ENCODE measurements at places on chromosomes 6 and 20.

DNA sequence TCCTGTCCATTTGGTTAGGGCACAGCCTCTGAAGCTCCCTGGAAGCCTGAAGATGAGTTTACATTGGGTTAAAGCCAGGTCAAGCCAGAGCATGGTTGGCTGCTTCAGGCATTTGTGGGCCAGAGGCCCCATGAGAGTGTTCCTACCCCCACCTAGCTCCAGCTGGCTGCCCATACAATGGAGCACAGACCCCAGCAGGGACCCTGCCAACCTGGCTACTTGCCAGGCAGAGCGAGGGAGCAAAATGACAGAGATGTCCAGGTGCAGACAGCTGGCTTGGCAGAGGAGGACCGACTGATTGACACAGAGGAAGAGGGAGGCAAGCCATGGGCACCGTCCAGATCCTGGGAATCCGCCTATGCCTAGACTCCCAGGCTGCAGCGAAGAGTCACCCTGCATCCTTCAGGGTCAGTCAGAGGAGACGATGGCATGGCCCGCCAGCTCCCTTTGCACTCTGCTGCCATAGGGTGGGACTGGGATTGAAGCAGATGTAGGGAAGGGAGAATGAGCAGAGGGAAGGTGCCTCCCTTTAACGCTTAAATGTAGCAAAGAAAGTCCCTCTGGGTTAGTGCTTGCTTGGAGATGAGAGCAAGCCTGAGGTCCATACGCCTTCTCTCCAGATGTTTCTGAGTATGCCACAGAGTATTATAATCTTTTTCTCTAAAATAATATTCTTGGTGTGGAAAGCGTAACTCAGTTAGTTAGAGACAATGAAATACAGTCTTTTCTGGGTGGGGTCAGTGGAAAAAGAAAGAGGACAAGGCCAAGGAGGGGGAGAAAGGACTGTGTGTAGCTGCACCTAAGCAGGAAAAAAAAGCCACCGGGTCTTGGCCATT is 77.6 kb upstream of the FYN start:
- DNase-seq = no peak

GRCh38 chr20:34449674-34450592 is 66.3 kb upstream of the DYNLRB1 start:
- no peak for DNase-seq

GRCh38 chr6:106547601-106548453 is 81.5 kb downstream of the RTN4IP1 start:
- peak; percentile 84 for DNase-seq

- no peak for DNase-seq
Measured at GRCh38 chr6:9455864-9456658, 958.8 kb downstream of the TFAP2A start.

DNA sequence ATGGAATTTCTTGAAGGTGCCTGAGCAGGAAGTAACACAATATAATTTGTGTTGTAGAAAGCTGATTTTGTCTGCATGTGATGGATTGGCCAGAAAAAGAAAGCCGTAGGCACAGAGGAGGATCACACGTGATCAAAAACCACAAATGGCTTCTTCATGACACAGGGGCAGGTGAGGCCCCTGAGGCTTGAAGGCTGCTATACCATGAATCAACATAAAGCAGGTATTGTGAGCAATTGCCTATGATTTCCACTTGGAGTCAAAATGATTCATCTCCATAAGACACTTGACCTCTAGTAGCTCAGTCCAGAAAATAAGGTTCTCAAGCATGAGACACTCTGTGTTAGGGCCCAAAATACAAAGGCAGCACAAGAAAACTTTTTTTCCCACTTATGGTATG is 42.4 kb upstream of the EYA4 start:
- peak; percentile 66 for DNase-seq

DNA sequence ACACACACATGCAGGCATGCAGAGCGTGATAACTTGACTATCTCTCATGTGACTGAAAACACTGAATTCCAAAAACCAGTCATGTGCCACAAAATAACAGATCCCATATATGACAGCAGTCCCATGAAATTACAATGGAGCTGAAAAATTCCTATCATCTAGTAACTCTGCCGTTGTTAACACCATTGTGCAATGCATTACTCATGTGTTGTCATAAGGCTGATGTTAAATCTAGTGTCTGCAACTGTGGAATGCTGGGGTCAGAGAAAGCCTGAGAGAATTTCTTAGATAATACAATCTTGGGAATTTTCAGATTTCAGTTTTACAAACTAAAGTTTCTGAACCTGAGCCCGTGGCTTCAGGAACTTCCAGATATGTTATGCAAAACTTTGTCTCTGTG is 70.2 kb downstream of the LYRM4 start:
- peak; percentile 22 for DNase-seq

GRCh38 chr6:84329077-84329476 is 101.6 kb upstream of the CEP162 start:
- DNase-seq = no peak

DNA sequence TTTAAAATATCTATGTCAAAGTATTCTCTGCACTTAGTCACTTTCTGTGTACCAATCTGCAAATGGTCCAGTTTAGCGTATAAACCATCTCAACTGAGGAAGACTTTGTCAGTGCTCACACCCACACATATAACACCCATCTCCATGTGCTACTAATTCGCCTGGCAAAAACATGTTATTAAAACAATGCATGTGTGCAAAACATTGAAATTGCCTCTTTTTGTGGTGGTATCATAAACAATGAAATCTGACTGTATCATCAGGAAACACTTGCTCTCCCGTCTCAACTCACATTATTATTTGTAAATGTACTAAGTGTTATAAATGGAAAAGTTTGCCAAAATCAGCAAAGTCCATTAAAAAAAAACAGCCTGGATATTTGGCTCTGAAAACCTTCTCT is 105.9 kb upstream of the FOXC1 start:
- DNase-seq = no peak

- DNase-seq = no peak
Measured at GRCh38 chr6:76682842-76683241, 610.4 kb upstream of the IMPG1 start.

- DNase-seq = no peak
Measured at GRCh38 chr20:48236000-48236970, 451.0 kb upstream of the SULF2 start.

DNA sequence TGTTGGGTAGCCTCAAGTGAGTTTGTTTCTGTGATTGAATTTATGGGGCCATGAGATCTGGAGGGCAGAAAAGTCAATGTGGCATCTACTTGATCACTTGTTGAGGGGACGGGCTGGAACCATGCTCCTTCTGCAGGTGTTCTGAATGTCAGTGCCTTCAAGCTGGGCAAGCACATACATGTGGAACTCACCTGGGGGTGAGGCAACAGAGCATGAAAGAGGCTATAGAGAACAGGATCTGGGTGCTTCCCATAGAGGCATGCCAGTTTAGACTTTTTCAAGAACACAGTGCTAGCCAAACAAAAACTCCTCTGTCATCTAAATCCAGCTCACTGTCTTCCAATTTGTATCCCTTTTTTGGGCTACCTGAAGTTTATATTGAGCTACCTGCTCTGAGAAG is 77.8 kb upstream of the SLC35B3 start:
- DNase-seq = peak; percentile 14

DNA sequence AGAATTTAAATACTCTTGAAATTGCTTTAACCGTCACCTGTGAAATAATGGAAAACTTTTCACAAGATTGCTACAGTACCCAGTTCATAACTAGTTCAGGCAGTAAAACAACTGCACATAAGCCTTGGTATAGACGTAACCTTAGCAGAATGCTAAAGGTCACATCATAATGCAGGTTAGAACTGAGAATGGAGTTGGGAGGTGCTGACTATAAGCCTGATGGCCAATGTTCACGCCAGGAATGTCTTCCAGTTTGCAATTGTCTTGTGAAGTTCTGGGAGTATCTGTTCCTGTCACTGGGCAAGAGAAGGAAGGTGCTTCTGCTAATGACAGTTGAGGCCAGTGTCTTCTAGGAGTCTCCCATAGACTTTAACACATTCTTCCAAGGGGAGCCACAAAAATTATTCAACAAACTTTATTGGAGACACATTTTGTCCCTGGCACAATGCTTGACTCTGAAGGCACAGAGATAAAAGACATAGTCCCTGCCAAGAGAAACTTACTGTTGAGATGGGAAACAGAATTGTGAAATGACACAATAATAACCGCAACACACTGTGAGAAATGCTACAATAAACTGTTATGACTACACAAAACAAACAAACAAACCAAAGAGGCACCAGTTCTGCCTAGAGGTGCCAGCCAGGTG is 24.6 kb upstream of the CEP162 start:
- no peak for DNase-seq

- DNase-seq = no peak
Measured at GRCh38 chr6:43855247-43855646, 85.2 kb downstream of the VEGFA start.

- no peak for DNase-seq
Measured at GRCh38 chr6:11393713-11394627, 143.6 kb upstream of the TMEM170B start.

GRCh38 chr20:51750037-51750769 is 18.0 kb downstream of the ATP9A start:
- peak; percentile 96 for DNase-seq

- DNase-seq = peak; percentile 74
Measured at GRCh38 chr6:104711371-104711770, 148.3 kb downstream of the HACE1 start.

GRCh38 chr6:7257521-7258230 is 55.3 kb downstream of the SSR1 start:
- no peak for DNase-seq

- DNase-seq = no peak
Measured at GRCh38 chr6:12309070-12309469, 18.9 kb downstream of the EDN1 start.

- no peak for DNase-seq
Measured at GRCh38 chr6:52620906-52621190, 44.0 kb upstream of the TRAM2 start.

GRCh38 chr6:85240787-85241385 is 209.0 kb upstream of the NT5E start:
- no peak for DNase-seq

DNA sequence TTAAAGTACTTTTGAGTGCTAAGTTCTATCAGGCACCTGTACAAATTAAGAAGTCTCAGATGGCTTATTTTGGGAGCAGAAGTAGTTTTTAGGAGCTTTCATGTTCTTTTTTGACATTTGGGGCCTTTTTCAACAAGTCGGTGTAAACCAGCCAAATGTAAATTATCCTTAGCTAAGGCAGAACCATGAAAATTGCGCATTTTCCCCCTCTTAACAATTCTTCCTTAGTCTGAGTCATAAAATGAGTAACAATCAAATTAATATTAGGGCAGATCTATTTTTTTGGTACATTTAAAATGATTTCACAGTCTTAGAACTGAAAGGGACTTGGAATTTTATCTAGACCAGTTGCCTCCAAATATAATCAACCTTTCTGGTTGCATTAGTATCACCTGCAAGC is 87.2 kb downstream of the ANKS1A start:
- no peak for DNase-seq

DNA sequence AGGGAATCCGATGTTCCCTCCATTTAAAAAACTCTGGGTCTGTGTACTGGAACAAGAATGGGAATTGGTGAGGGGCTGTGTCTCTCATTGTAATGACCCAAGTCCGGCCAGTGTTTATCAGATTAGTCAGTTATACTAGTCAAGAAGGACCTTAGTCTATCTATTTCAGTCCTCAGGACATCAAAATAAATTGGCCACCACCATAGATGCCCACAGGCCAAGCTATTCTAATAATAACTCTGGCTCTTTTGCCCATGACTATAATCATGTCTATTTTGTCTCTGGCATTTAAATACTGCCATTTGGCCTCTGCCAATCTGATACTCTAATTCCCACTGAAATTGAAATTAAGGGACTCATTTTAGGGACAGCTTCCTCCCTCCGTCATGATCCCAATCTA is 37.8 kb downstream of the ELOVL4 start:
- no peak for DNase-seq

DNA sequence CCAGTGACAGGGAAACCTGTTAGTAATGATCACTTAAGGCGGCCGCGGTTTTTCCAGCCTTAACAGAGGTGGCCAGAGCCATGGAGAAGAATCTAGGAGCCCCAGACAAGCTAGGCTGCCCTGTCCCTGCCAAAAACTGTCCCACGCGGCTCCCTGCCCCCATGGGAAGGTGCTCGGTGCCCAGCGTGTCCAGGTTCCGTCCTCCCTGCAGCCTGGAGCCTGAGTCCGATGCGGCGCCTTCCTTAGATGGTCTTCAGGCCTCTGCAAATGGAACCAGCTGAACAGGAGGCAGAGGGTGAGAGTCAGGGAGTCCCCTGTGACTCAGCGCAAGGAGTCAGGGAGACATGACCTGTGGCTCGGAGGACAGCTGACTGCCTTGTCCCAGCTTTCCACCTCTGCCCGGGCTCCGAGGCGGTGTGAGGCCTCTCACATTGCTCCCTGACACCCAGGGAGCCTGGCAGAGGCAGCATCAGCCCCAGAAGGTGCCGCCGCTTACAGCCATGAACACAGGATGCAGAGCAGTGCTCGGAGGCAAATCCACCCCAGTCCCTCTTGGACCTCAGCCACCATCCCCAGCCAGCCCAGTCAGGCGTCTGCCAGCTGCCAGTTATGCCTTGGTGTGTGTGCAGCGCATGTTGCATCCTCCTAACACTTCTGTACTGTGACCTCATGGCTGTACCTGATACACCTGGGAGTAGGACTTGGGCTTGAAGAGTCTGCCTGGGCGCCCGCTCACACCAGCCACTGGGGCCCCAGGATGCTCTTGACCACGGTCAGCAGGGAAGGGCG is 377.7 kb downstream of the CDH4 start:
- DNase-seq = no peak

DNA sequence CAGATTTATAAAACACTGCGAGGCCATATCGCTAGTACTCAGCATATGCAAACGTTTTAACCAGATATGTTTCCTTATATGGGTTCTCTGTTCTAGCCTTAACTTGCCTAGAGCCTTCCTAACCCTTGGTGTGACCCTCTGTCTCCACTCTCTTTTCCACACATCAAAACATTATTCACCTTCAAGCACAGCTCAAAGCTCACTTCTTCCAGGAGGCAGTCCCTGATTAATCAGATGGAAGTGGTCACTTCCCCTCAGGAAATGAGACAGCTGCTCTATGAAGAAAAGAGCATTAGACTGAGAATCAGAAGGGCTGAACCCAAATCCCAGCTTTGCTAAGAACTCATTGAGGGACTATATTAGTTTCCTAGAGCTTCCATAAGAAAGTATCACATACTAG is 39.8 kb upstream of the SLC17A4 start:
- DNase-seq = no peak

DNA sequence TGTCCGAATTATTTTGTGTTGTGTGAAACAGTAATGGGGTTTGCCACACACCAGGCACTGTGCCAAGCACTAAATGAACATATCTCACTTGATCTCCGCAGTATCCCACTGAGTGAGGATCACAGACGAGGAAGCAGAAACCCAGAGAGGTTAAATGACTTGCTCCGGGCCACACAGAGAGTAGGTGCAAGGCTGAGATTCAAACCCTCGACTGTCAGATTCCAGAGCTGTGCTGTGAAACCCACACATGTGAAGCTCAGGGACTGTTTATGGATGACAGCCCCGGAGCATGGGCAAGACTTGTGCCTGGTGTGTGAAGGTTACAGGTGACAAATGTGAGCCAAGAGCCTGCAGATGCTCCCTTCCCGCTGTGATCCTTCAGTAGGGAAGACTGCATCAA is 87.8 kb upstream of the SIRPA start:
- no peak for DNase-seq
